AG04450 (cell line): ENCODE measurements at places on chromosomes 13 and 19.

DNA sequence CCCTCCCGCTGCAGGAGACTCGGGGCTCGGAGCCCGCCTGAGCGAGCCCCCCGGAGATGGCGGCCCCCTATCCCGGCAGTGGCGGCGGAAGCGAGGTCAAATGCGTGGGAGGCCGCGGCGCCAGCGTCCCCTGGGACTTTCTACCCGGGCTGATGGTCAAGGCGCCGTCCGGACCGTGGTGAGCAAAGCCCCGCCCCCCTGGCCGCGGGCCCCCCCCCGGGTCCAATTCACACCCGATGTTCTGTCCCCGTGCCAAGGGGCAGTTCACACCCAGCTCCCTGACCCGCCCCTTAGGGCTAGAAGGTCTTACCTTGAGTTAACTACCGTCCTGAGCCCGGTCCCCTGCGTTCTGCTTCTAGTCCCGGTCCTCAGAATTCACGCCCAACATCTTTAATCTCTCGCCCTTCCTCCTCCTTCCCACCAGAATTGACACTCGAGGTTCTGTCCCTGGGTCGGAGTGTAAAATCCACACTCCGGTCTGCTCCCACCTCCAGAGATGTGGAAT, 1.4 kb downstream of the NPAS1 start:
- DNase-seq: no peak

GRCh38 chr13:26540334-26540733, 17.1 kb upstream of the WASF3 start:
- no peak for DNase-seq

DNA sequence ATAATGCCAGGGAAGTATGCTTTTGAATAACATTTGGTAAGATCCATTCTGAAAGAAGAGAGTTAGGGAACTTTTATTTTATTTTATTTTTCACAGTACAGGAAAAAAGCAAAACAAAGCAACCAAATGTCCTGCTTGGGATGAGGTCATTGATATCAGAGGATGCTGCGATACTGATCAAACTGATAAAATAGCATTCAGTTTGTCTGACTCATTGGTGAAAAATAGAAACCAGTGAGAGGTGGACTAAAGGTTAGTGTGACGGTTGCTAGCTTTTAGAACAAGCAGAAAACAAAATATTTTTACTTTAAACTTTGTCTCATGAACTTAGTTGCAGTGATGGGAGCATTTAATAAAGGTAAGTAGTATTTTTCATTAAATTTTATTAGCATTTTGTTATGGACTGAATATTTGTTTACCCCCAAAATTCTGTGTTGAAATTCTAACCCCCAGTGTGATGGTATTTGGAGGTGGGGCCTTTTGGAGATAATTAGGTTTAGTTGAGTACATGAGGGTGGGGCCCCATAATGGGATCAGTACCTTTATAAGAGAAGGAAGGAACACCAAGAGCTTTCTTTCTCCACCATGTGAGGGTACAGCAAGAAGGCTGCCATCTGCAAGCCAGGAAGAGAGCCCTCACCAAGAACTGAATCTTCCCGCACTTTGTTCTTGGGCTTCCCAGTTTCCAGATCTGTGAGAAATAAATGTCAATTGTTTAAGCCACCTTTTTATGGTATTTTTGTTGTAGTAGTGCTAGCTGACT, 37.3 kb downstream of the ITGBL1 start:
- no peak for DNase-seq

- DNase-seq: no peak
Measured at GRCh38 chr19:51779703-51780102, 15.3 kb upstream of the FPR3 start.

DNA sequence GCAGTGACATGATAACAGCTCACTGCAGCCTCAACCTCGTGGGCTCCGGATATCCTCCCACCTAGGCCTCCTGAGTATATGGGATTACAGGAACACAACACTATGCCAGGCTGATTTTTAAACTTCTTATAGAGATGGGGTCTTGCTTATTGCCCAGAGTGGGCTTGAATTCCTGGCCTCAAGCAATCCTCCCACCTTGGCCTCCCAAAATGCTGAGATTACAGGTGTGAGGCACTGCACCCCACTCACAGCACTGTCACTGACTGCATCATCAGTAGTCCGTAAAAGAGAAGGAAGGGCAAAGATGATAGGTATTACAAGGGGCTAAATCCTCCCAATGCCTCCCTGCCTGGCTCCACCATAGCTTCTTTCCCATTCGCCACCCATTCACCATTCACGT, 4.1 kb downstream of the RHPN2 start:
- DNase-seq: no peak

- DNase-seq: no peak
Measured at GRCh38 chr13:113825841-113826240, 38.0 kb downstream of the GAS6 start.

DNA sequence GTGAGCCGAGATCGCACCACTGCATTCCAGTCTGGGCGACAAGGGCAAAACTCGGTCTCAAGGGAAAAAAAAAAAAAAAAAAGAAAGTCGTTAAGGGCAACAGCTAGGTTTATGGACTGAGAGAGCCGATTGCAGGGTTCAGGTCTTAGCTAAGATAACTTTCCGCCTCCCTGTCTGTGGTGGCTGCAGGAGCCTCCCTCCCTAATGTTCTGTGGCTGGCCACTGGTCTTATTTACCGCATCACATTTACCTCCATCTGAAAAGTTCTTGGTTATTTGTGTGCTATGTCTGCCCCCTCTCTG, 722 bp upstream of the CRTC1 start:
- DNase-seq: no peak

GRCh38 chr13:90068658-90069057, 1278.8 kb upstream of the MIR17HG start:
- DNase-seq: no peak
